ENCODE measurements at places on chromosomes 11 and 22. TPM values are rescaled to one million over a fixed set of nuclear protein-coding genes. Genes with fewer than 3 reads are reported as not detected.

GRAMD1B gene
- 28.2 TPM for total RNA-seq

DNA sequence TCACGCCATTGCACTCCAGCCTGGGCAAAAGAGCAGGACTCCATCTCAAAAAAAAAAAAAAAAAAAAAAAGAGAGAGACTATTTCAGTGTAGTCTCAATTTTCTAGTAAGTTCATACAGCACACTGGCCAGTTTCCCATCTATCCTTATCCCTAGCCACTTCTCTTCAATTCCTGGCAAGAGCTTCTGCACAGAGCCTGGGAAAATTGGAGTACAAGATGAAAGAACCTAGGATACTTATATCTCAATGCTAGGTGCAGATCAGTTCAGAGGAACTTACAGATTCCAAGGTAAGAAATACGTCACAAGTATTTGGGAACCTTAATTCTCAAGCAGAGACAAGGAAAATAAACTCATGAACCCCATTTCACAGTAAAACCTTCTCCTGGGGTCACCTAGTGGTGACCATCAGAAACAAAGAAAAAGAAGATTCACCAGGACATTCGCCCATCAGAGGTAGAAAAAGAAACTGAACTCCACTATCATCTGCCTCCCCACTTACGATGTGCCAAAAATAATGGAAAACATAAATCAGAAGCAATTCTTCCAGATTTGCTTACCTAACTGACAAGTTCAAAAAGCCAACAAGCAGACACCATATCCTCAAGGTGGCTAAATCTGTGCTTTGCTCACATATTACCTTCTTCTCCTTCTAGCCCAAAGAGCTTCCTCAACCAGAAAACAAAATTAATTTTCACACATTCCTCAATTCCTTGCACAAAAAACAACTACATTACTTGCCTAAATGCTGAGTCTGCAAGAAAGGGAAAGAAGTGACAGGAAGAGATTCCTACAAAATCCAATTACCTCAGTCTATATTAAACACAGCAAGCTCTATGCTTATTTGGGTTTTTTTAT, 4.9 kb downstream of the DENND5A start:
- no peak for DNase-seq

RTL10 gene
- total RNA-seq, result 18.1 TPM

DNA sequence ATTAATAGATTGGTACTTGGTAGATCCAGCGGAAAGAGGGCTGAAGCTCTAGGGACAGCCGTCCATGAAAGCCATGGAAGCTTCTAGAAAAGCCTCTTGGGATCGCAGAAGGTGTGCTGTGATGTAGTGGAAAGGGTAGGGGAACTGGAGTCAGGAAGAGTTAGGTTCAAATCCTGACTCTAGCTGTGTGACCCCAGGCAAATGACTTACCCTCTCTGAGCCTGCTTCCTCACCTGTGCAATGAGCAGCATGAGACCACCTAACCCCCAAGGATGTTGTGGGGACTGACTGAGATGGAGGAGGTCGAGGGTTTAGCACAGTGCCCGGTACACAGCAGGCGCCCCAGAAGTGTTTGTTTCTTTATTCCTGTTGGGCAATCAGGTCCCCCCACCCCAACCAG, 2.2 kb downstream of the EML3 start:
- DNase-seq, result no peak

- no peak for DNase-seq
Observed at GRCh38 chr22:18044548-18045271, 20.3 kb upstream of the MICAL3 start.

SLC16A8 gene
- total RNA-seq, result not detected

DNA sequence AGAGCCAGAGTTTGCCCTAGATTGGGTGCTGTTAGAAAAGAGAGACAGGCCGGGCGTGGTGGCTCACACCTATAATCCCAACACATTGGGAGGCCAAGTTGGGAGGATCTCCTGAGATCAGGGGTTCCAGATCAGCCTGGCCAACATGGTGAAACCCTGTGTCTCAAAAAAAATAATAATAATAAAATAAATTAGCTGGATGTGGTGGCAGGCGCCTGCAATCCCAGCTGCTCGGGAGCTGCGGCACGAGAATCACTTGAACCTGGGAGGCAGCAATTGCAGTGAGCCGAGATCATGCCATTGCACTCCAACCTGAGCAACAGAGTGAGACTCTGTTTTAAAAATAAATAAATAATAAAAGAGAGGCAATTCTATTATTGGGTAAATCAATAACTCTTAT, 199.2 kb upstream of the GUCY1A2 start:
- DNase-seq, result no peak

KRTAP5-3 gene
- not detected for total RNA-seq

BIRC3 gene
- 199 TPM for total RNA-seq

OR52H1 gene
- total RNA-seq, result not detected

DNA sequence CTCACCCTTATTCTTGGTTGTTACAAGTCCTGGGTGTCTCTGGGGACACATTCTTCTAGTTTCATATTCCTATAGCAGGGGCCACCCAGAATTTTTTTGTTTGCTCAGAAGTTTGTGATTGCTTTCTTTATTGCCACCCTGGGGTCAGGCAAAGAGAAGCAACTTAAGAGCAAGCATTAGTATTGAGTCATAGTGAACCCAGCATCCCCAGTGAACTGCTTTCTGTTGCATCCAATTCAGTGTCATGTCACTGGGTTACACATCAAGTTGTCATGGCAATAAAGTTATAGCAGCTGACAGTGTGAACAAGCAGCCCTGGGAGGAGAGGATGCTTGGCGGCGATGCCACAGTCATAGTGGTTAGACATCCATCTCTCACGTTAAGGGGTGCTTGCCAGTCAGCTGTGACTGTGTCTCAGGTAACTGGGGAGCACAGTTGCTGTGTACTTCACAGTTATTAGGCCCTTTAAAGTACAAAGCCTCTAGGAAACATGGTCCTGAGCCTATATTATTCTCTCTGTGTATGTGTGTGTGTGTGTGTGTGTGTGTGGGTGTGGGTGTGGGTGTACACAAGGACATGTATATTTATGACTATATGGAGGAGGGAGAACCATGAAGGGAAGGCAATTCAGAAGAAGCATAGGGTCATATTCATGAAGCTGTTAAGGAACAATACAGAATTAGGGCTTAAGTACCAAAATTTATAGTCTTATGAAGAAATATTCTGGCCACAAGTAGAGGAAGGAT, 52.5 kb downstream of the TRIM44 start:
- DNase-seq, result no peak

DNA sequence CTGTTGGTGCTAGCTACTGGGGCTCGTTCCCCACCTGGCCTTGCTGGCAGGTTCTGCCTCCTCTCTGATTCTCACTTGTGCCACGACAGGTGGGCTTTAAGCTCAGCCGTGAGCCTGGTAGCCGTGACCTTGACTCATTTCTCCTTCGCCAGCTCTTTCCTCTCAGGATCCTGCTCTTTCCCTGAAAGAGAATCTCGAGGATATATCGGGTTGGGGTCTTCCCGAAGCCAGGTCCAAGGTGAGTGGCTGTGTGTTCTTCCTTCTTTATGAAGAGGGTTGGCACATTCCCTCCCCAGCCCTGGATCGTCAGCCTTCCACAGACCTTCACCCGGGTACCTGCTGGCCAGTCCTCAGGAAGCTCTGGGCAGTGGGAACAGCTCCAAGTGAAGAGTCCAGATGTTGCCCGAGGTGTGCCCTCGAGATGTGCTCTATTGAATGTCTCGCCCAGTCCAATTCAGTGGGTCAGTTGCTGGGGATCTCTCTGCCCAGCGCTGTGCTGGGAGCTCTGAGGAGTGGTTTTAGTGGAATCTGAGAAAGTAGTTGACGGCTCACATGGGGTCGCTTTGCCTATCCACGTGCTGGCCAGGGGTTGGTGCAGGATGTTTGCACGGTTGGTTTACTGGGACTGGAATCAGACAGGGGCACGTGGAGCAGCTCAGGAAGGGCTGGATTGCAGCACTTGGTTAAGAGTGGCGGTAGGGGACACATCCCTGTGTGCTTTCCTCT, 1.4 kb downstream of the ZNF74 start:
- no peak for DNase-seq

- DNase-seq, result no peak
Observed at GRCh38 chr11:118619444-118620197, 12.2 kb downstream of the PHLDB1 start.

DNA sequence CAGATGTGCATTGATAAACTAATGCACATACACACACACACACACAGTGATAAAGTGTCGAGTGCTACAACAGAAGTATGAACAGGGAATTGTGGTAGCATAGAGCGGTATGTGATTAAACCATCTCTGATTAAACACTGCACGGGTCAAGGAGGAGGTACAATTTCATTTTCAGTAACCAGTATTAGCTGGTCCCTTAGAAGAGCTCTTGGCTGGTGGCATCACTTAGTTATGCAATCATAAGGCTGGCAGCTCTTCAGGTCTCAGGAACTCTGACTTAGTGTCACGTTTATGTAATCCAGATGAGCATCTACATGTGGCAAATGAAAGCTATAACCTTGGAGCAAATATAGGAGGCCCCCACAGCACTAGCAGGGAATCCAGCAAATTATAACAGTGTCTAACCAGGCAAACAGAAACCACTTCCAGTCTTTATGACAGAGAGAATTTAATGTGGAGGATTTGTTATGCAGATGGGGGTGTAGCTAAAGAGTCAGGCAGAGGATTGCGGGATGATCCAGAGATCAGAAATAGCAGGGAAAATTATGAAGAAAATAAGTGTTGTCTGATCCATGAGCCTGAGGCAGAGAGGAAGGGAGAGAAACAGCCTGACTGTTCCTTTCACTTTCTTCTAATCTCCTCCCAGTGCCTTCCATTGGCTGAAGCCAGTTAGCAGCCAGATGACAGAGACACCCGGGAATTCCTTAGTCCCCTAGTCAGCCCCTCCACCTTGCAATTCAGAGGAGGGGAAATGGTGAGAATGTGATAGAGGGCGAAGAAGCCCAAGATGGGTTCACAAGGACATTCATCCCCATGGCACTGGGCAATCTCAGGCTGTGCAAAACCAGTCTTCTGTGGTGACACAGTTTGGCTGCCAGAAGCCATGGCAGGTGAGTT, 533.1 kb upstream of the TENM4 start:
- no peak for DNase-seq

DNA sequence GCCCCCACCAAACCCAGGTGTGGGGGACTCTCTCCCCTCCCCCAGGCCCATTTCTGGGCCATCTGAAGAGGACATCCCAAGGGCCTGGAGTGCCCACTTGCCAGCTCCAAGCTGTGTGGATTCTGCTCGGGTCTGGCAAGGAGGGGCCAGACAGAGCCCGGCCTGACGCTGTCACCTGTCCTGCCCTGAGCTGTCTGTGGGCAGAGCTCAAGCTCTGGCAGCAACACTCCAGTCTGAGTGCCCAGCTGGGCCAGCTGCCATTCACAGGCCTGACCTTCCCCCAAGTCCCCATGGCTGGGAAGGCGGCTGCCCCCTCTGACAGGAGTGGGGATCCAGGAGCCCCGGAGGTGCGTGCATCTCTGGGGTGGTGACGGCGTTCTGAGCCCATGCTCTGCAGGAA, 6.2 kb upstream of the PIM3 start:
- no peak for DNase-seq

DNA sequence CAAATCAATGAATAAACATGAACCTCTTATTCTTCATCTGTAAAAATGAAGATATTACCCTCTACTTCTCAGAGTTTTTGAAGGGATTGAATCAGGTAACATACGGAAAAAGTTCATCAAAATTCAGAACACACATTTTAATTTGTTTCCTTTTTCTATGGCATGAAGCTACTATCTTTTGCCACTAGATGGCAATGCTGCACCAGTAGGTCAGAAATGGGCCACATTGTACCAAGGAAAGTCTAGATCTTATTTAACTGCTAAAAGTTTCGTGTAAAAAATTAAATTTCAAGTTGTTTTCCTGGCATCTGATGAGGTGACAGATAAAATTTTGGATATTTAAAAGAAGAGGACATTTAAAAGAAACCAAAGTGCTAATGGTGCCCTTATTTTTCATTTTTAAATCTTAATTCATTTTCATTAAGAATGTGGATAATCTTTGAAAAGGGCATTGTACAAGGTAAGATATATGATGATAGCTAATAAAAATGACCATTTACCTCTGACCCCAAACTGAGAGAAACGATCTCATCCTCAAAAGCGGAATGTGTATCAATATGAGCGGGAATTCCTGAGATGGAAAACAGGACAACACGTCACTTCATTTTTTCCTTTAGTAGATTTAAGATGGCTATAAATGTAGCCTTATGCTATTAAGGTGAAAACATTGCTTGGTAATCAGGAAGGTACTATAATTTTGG, 16.1 kb downstream of the ALKBH8 start:
- DNase-seq, result no peak

CHID1 gene
- 94.1 TPM for total RNA-seq

BLID gene
- total RNA-seq, result not detected

- no peak for DNase-seq
Observed at GRCh38 chr11:74710281-74710938, 20.8 kb downstream of the CHRDL2 start.

PAK1 gene
- 32.1 TPM for total RNA-seq

C11orf71 gene
- 9.3 TPM for total RNA-seq

- DNase-seq, result no peak
Observed at GRCh38 chr11:124090996-124091395, 24.3 kb upstream of the VWA5A start.

- no peak for DNase-seq
Observed at GRCh38 chr22:33605666-33606065, 314.6 kb downstream of the LARGE1 start.

DNA sequence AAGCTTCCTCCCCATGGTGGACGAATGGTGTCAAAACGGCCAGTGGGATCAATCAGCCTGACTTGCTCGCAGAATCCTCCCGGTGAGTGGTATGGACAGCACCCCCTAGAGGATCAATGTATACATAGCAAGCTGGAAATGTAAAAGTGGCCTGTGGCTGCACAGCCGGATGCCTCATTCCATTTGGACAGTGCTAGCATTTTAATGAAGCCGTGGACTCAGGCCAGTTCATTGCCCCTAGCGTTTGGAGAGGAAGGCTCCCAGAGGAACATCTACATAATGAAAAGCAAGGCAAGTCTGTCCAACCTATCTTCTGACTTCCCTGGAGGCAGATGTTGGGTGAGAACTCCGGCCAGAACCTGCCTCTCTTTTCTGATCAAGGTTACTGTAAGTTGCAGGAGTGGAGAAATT, 942.3 kb downstream of the NTM start:
- DNase-seq, result no peak

GRCh38 chr22:38437416-38437815, 17.6 kb downstream of the KCNJ4 start:
- DNase-seq, result no peak

GRCh38 chr22:20010307-20011122, 6.1 kb downstream of the ARVCF start:
- DNase-seq, result no peak

FZD4 gene
- 0.09 TPM for total RNA-seq

GRCh38 chr22:47445716-47446290, 683.4 kb downstream of the TBC1D22A start:
- no peak for DNase-seq

- DNase-seq, result no peak
Observed at GRCh38 chr11:132501356-132501755, 1030.9 kb downstream of the OPCML start.

Measured in CD8-positive, alpha-beta memory T cell (primary cell).